Activated naive CD8-positive, alpha-beta T cell treated with anti-CD3 and anti-CD28 coated beads for 36 hours (primary cell): ENCODE measurements at places on chromosomes 6 and 20. TPM values are rescaled to one million over a fixed set of nuclear protein-coding genes. Genes with fewer than 3 reads are reported as not detected.

Gene PACSIN1
- 0.19 TPM for total RNA-seq

Gene THBD
- total RNA-seq = not detected

Gene PROKR2
- not detected for total RNA-seq

Gene HSPA12B
- total RNA-seq = not detected

Gene MCCD1
- not detected for total RNA-seq

Gene HDGFL1
- not detected for total RNA-seq

Gene GTF2H4
- total RNA-seq = 44.5 TPM

Gene FAXC
- not detected for total RNA-seq

Gene FAM217A
- not detected for total RNA-seq

Gene FNDC1
- 0.04 TPM for total RNA-seq

- peaks cover 5% of the 10 kb centered on the region for H3K36me3 ChIP-seq
- H3K4me1 ChIP-seq = no peaks in the 10 kb centered on the region
- no peak overlapping the region for H3K27ac ChIP-seq
- H3K27me3 ChIP-seq = no peaks in the 10 kb centered on the region
These were observed 23.6 kb upstream of the SLC4A11 start for GRCh38 chr20:3262566-3262965.

GRCh38 chr6:165990216-165990615 lies 177.4 kb downstream of the TBXT start:
- peaks cover 54% of the 10 kb centered on the region for H3K27me3 ChIP-seq
- H3K36me3 ChIP-seq = no peaks in the 10 kb centered on the region
- no peak for DNase-seq

- no peak for DNase-seq
- H3K27me3 ChIP-seq = peaks cover 31% of the 10 kb centered on the region
- no peak overlapping the region for H3K4me3 ChIP-seq
- no peaks in the 10 kb centered on the region for H3K36me3 ChIP-seq
- H3K27ac ChIP-seq = no peak overlapping the region
These were observed 76.4 kb downstream of the EYA2 start for GRCh38 chr20:46970937-46971630.

- H3K4me3 ChIP-seq = no peak overlapping the region
- H3K27ac ChIP-seq = no peak overlapping the region
- no peak for DNase-seq
These were observed 60.0 kb downstream of the PRL start for GRCh38 chr6:22236626-22237414.

DNA sequence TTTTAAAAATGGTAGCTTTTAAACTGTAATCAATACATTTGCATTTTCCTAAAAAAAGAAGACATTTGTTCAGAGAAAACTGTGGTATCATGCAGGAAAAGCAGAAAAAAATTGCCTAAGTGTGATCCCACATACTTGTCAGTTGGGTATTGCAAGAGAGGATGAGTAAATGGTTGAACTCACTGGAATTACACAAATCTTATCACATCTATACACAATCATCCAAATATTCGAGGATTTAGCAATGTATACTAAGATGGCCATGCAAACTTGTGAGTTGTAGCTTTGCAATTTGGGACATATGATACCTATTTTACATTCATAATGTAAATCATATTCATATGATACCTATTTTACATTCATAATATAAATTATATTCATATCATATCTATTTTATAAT lies 58.2 kb upstream of the GJE1 start:
- H3K27me3 ChIP-seq = peaks cover 13% of the 10 kb centered on the region
- peaks cover 7% of the 10 kb centered on the region for H3K4me1 ChIP-seq
- H3K36me3 ChIP-seq = peaks cover 6% of the 10 kb centered on the region
- H3K4me3 ChIP-seq = no peak overlapping the region
- H3K27ac ChIP-seq = no peak overlapping the region
- DNase-seq = no peak

GRCh38 chr6:32118782-32119628 lies 9.0 kb downstream of the ATF6B start:
- peak; percentile 73 for DNase-seq
- H3K4me3 ChIP-seq = no peak overlapping the region
- no peak overlapping the region for H3K27ac ChIP-seq

DNA sequence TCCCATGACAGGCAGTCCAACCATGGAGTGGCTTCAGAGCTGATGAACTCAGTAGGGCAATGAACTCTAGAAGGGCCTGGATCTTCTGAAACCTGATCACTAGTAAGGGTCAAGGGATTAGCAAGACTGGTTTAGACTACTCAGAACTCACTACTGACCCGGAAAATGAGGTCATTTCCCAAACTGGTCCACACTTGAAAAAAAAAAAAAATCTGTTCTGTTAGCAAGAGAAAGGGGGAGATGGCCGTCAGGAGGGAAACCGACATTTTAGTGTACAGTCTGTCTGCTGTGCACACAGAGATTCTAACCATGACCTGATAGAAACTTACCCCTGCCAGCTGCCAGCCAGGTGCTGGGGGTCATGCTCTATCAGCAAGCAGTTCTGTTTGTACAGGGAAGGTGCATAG lies 262.4 kb upstream of the AGPAT4 start:
- H3K27ac ChIP-seq = no peak overlapping the region
- no peak overlapping the region for H3K4me3 ChIP-seq
- H3K27me3 ChIP-seq = no peaks in the 10 kb centered on the region
- DNase-seq = no peak
- H3K36me3 ChIP-seq = no peaks in the 10 kb centered on the region
- no peaks in the 10 kb centered on the region for H3K4me1 ChIP-seq

GRCh38 chr6:50147371-50147770 lies 97.6 kb upstream of the DEFB112 start:
- no peaks in the 10 kb centered on the region for H3K4me1 ChIP-seq
- no peak for DNase-seq
- H3K4me3 ChIP-seq = no peak overlapping the region
- H3K36me3 ChIP-seq = no peaks in the 10 kb centered on the region
- H3K27ac ChIP-seq = no peak overlapping the region
- H3K27me3 ChIP-seq = no peaks in the 10 kb centered on the region

- peak; percentile 88 for DNase-seq
- H3K27ac ChIP-seq = peak within 1 kb of the TSS; percentile 99
- H3K27me3 ChIP-seq = no peaks in the 10 kb centered on the region
- H3K4me1 ChIP-seq = peaks cover 13% of the 10 kb centered on the region
- peak within 1 kb of the TSS; percentile 99 for H3K4me3 ChIP-seq
These were observed at the start of gene STX16 for GRCh38 chr20:58650776-58651558. Gene STX16, plus strand, starts transcription at chr20:58651283. Its CDS starts 724 bp downstream, at chr20:58652007.

DNA sequence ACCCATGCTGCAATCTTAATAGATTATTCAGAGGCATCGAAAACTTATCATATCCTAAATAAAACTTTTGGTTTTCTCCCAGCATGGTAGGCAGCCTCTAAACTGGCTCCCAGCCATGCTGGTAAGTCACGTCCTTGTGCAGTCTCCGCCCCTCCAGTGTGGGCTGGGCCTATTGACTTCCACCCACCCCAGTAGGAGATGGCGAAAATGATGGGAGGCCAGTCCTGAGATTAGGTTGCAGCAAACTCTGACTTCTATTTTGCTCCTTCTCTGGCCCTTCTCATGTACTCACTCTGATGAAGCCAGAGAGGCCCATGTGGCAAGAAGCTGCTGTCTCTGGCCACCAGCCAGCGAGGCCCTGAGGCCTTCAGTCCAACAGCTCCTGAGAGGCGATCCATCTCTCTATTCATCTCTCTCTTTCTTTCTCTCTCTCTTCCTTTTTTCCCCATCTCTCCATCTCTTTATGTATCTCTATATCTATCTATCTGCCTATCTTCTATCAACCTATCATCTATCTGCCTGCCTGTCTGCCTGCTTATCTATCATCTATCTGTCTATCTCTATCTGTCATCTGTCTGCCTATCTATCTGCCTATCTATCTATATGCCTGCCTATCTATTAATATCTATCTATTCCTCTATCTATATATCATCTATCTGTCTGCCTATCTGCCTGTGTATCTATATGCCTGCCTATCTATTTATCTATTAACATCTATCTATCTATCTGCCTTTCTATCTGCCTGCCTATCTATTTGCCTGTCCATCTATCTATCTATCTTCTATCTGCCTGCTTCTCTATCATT lies 52.7 kb upstream of the STX16 start:
- H3K36me3 ChIP-seq = no peaks in the 10 kb centered on the region
- no peak for DNase-seq
- no peak overlapping the region for H3K27ac ChIP-seq
- H3K27me3 ChIP-seq = peaks cover 1% of the 10 kb centered on the region
- H3K4me3 ChIP-seq = no peak overlapping the region
- no peaks in the 10 kb centered on the region for H3K4me1 ChIP-seq

- peaks cover 3% of the 10 kb centered on the region for H3K36me3 ChIP-seq
- DNase-seq = no peak
- H3K4me1 ChIP-seq = peaks cover 2% of the 10 kb centered on the region
- H3K4me3 ChIP-seq = no peak overlapping the region
- H3K27me3 ChIP-seq = peaks cover 9% of the 10 kb centered on the region
These were observed 144.7 kb upstream of the UST start for GRCh38 chr6:148602136-148602535.

DNA sequence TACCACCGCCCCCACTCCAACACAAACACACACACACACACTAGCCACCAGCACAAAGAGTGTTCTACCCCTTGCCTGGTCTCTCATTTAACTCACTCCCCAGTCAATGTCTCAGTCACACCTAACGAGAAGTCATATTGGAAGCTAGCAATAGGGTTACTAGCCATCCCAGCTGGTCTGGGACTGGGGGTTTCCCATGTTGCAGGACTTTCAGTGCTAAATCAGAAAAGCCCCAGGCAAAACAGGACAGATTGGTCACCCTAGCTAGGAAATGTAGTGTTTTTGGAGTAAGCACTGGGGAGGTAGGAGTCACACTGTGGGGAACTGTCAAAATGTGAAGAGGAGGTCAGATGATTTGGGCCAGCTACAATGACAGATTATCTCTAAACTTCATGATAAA lies 158.1 kb downstream of the UNC5CL start:
- no peaks in the 10 kb centered on the region for H3K36me3 ChIP-seq
- H3K27ac ChIP-seq = no peak overlapping the region
- H3K4me3 ChIP-seq = no peak overlapping the region
- DNase-seq = no peak
- H3K27me3 ChIP-seq = peaks cover 30% of the 10 kb centered on the region
- H3K4me1 ChIP-seq = peaks cover 8% of the 10 kb centered on the region

- H3K4me1 ChIP-seq = peaks cover 13% of the 10 kb centered on the region
- no peak overlapping the region for H3K27ac ChIP-seq
- no peak overlapping the region for H3K4me3 ChIP-seq
- no peaks in the 10 kb centered on the region for H3K27me3 ChIP-seq
- DNase-seq = no peak
- H3K36me3 ChIP-seq = peaks cover 7% of the 10 kb centered on the region
These were observed 118.2 kb downstream of the ADAT2 start for GRCh38 chr6:143332153-143332845.

- H3K4me1 ChIP-seq = peaks cover 8% of the 10 kb centered on the region
- H3K27me3 ChIP-seq = no peaks in the 10 kb centered on the region
- no peak overlapping the region for H3K27ac ChIP-seq
These were observed 72.9 kb downstream of the ATG5 start for GRCh38 chr6:106252687-106253086.

DNA sequence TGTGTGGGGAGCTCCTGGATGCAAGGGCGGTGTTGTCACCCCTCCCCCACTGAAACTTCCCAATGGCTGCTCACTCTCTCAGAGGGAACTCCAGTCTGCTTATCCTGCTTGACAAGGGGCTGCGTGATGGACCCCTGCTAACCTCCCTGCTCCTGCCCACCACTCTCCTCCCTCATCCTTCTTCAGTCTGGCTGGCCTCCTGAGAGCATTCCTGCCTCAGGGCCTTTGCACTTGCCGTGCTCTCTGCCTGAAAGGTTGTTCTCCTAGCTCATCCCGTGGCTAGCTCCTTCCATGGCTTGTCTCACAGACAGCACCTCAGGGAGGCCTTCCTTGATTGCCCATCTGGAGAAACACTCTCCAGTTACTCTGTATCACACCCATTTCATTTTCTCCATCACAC lies 73.9 kb upstream of the ZNFX1 start:
- H3K4me1 ChIP-seq = peaks cover 3% of the 10 kb centered on the region
- no peak overlapping the region for H3K27ac ChIP-seq
- no peak overlapping the region for H3K4me3 ChIP-seq
- H3K36me3 ChIP-seq = no peaks in the 10 kb centered on the region

- H3K27me3 ChIP-seq = peaks cover 11% of the 10 kb centered on the region
- H3K4me1 ChIP-seq = peaks cover 22% of the 10 kb centered on the region
- H3K4me3 ChIP-seq = peak within 1 kb of the TSS; percentile 80
- H3K36me3 ChIP-seq = no peaks in the 10 kb centered on the region
These were observed at the start of gene PMEPA1 for GRCh38 chr20:57709823-57710799. Gene PMEPA1, minus strand, starts transcription at chr20:57710015. Its CDS starts 433 bp downstream, at chr20:57709582.

- H3K4me3 ChIP-seq = no peak overlapping the region
- H3K36me3 ChIP-seq = no peaks in the 10 kb centered on the region
- H3K27me3 ChIP-seq = peaks cover 5% of the 10 kb centered on the region
- DNase-seq = no peak
These were observed 37.2 kb downstream of the SEL1L2 start for GRCh38 chr20:13953227-13953626.

DNA sequence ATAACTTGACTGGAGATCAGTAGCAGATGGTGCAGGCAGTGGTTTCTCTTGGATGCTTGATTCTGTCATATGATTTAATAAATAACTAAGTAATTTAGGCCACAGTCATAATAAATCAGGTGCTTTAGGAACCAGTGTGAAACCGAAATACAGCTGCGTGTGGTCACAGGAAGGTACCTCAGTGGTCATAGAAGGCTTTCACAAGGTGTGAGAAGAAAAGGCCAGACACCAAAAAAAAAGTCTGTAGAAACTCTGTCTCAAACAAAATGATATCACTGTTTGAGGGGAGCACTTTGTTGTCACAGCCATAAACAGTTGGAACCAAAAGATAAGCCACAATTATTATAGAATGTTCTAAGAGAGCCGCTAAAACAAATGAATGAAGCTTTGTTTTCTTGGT lies 56.5 kb downstream of the ARMC2 start:
- H3K27ac ChIP-seq = no peak overlapping the region
- H3K4me3 ChIP-seq = no peak overlapping the region
- H3K36me3 ChIP-seq = no peaks in the 10 kb centered on the region

- peaks cover 5% of the 10 kb centered on the region for H3K36me3 ChIP-seq
- DNase-seq = no peak
- H3K27ac ChIP-seq = no peak overlapping the region
- no peak overlapping the region for H3K4me3 ChIP-seq
- H3K4me1 ChIP-seq = peaks cover 10% of the 10 kb centered on the region
These were observed 277.1 kb downstream of the KHDC1L start for GRCh38 chr6:72948153-72948552.

DNA sequence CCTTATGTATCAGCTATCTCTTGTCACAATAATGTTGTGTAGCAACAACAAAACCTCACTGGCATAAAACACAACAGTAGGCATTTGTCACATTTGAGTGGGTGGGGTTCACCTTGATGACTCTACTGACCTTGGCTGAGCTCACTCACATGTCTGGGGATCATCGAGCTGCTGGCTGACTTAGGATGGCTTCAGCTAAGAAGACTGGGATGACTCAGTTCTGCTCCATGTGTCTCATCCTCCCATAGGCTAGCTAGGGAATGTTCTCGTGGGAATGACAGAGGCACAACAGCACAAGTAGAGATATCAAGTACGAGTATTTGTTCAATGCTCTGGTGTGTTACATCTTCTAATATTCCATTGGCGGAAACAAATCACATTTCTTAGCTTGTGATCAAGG lies 167.9 kb downstream of the PLCB1 start:
- H3K36me3 ChIP-seq = no peaks in the 10 kb centered on the region
- DNase-seq = no peak
- H3K4me1 ChIP-seq = no peaks in the 10 kb centered on the region
- H3K27ac ChIP-seq = no peak overlapping the region
- H3K27me3 ChIP-seq = no peaks in the 10 kb centered on the region

GRCh38 chr20:39268981-39269461 lies 306.9 kb downstream of the DHX35 start:
- peak; percentile 41 for DNase-seq
- no peak overlapping the region for H3K4me3 ChIP-seq
- H3K36me3 ChIP-seq = no peaks in the 10 kb centered on the region
- H3K4me1 ChIP-seq = peaks cover 2% of the 10 kb centered on the region
- H3K27ac ChIP-seq = no peak overlapping the region
- H3K27me3 ChIP-seq = no peaks in the 10 kb centered on the region
